ENCODE measurements at places on chromosomes 11 and 22.

- DNase-seq, result no peak
Observed at GRCh38 chr11:61541598-61541997, 33.0 kb downstream of the LRRC10B start.

GRCh38 chr22:38218661-38219622, 17.1 kb downstream of the MAFF start:
- no peak for DNase-seq

DNA sequence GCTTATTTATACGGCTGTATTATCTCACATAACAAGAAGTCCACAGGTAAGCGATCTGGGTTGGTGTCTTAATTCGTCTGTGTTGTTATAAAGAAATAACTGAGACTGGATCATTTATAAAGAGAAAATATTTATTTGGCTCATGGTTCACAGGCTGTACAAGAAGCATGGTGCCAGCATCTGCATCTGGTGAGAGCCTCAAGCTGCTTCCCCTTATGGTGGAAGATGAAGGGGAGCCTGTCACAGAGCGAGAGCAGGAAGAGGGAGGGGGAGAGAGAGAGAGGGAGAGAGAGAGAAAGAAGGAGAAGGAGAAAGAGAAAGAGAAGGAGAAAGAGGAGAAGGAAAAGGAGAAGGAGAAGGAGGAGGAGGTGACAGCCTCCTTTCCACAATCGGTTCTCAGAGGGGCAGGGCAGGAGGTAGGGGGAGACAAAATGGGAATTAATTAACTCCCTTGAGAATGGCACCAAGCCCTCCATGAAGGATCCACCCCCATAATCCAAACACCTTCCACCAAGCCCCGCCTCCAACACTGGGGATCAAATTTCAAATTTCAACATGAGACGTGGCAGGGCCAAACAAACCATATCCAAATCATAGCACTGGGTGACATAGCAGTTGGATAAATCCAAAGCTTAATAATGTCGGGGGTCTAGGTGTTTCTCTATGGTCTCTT, 15.0 kb upstream of the TRIM44 start:
- DNase-seq, result no peak

GRCh38 chr11:3202759-3203158, 15.9 kb downstream of the MRGPRG start:
- no peak for DNase-seq

- DNase-seq, result no peak
Observed at GRCh38 chr11:33545931-33546330, 154.7 kb downstream of the C11orf91 start.

DNA sequence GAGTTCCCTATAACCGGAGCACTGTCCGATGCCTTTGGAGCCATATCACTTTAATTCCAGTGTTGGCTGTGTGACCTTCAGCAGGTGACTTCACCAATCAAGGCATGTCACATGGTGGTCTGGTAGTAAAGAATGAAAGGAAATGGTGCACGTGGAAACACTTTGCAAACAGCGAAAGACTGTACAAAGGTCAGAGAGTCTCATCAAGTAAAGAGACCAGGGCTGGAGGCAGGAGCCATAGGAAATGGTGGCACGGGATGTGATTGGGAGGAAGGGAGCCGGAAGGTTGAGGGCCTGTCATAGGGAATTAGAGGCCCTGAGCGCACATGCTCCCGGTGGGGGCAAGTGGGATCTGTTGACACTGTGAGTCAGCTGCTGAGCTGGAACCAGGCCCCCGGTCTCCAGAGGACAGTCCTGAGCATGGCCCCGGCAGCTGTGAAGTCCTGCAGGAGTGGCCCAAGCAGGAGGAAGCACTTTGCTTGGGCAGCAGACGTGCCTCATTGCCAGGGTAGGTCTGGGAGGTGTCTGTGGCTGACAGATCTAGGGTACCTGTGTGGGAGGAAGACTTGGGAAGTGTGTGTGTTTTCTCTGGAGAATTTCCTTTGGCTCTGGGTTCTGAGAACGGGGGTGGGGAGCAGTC, 2.0 kb downstream of the DAGLA start:
- DNase-seq, result no peak

GRCh38 chr11:10275714-10276113, 18.3 kb downstream of the SBF2 start:
- DNase-seq, result no peak

- no peak for DNase-seq
Observed at GRCh38 chr11:32586576-32587190, 3.1 kb downstream of the EIF3M start.

GRCh38 chr11:117913736-117914397, 15.3 kb downstream of the TMPRSS13 start:
- DNase-seq, result no peak

DNA sequence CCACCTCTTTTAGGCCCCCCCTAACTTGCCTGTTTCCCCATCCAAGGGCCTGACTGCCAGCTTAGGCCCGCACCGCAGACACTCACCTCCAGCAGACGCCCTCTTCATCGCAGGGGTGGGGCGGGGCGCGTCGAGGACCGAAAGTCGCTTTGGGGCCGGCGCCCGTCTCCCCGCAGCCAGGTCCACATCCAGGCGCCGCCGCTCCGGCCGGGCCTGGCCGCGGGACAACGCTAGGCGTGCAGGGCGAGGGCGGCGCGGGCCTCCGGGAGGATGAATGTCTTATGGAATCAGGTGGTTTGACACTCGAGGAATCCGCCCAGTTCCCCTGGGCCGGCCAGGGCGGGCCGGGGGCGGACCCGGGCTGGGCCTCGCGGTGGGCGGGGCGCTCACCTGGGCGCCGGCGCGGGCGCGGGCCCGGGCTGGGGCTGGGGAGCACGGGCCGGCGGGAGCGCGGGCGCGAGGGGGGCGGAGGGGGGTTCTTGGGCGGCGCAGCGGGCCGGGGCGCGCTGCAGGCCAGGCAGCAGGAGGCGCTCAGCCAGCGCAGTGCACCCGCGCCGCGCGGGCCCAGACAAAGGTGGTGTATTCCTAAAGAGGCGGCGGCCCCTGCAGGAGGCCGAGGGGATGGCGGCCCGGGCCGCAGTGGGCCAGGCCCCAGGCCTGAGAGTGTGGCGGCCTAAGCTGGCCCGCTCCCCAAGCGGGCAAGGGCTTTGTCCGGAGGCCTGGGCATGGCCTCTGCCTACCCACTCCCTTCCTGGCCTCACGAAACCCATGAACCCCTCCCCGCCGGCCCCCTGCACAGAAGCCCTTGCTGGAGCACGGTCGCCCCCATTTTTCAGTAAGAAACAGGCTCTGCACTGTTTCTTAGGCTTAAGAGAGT, 177.6 kb downstream of the IGLL1 start:
- no peak for DNase-seq

GRCh38 chr11:102467080-102467708, 14.6 kb upstream of the TMEM123 start:
- no peak for DNase-seq

GRCh38 chr11:23997356-23997755, 499.5 kb upstream of the LUZP2 start:
- DNase-seq, result no peak

GRCh38 chr22:39832627-39833074, 60.9 kb downstream of the ENTHD1 start:
- DNase-seq, result no peak

DNA sequence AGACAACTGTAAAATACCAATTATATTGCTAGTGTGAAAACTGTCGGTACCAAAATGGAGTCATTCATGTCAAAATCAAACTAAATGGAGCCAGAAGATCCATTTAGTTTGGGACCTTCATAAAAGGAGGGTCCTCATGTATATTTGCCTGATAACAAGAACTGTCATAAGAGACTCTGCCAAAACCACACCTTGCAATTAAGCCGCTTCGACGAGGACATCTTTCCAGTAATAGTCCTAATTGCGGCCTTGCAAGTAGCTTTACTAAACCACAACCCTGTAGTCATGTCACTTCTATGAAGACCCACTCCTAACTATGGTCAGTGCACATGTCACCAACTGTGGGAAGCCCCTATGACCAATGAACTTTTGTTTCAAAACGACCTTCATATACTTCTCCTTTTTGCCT, 9.4 kb downstream of the UBQLN3 start:
- DNase-seq, result no peak

GRCh38 chr11:84564180-84564866, 1062.8 kb downstream of the DLG2 start:
- no peak for DNase-seq

DNA sequence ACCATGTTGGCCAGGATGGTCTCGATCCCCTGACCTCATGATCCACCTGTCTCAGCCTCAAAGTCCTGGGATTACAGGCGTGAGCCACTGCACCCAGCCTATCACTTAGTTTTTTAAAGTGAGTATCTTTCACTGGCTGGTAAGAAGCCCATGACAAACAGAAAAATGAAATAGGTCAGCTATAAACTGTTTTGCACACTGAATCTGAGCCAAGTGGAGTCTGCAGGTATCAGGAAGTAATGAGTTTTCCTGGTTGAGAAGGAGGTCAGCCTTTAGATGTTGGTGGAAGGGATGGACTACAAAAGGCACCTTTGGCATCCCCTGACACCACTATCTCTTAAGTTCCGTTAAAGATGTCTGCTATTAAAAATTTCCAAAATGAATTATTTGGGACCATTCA, 345.1 kb downstream of the AASDHPPT start:
- no peak for DNase-seq

DNA sequence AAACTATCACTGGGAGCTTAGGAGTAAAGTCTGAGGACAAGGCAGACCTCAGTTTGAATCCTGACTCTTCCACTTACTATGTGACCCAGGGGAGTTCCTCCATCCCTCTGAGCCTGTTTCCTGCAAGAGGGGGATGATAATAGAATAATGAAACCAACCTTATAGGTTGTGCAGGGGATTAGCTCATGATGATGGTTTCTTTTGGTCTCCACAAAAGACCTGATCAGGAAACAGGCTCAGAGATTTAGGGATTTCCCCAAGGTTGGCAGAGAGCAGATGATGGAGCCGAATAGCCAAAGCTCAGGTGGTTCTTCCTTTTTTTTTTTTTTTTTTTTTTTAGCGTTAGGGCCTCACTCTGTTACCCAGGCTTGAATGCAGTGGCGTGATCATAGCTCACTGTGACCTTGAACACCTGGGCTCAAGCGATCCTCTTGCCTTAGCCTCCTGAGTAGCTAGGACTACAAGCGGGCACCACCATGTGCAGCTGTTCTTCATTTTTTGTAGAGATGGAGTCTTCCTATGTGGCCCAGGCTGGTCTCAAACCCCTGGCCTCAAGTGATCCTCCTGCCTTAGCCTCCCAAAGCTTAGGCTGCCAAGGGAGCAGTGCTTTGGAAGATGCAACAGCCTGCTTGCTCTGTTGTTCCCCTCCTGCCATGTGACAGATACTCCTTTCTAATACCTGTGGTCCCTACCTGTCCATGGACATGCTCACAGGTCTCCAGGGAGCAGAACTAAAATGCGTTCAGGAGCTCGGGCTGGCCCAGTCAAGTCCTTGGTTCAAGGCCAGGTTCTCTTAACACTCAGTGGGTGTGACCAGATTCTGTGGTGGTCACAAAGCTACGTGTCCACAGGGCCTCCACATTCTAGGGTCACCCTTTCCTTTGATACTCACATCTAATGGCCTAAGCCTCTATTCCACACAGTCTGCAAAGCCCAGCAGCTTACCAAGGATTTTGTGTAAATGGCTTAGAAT, 22.3 kb downstream of the PATZ1 start:
- DNase-seq, result no peak

DNA sequence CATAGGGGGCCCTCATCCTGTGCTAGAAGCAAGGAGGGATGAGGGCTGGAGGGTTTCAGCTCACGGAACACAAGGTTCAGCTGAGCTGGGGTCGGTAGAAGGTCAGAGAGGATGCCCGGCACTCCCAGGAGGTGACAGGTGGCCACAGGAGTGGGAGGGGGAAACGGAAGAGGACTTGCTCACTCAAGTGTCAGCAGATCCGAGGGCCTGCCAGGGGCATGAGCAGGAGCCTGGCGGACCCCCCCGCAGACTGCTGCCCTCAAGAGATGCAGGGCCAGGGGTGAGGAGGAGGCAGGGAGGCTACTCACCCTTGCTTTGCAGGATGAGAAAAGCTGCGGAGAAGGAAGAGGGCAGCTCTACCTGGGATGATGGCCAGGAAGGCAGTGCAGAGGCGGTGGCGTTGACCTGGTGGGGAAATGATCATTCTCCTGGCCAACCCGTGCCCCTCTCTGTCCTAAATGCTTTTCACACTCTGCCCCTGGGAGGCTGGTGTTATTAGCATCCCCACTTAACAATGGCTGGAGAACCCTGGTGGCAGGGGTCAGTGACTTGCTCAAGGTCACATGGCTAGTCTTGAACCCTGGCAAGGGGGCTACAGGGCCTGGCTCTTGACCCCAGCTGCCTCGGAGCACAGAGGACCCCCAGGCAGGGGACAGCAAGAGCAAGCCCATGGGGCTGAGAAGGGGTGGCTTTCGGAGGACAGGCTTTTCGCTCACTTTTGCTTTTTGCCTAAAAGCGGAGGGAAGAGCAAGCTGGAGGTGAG, 30.1 kb upstream of the CSNK1E start:
- DNase-seq, result no peak

- no peak for DNase-seq
Observed at GRCh38 chr11:95697614-95698408, 91.8 kb downstream of the FAM76B start.

- no peak for DNase-seq
Observed at GRCh38 chr11:107916671-107917241, 11.5 kb upstream of the RAB39A start.

- DNase-seq, result no peak
Observed at GRCh38 chr11:12102588-12103410, 7.6 kb upstream of the MICAL2 start.

GRCh38 chr11:80815752-80816453, 1375.1 kb upstream of the TENM4 start:
- no peak for DNase-seq

Data from NCI-H1694 (cell line).